Mammary epithelial cell (primary cell): ENCODE measurements at places on chromosomes 11 and 22. TPM values are rescaled to one million over a fixed set of nuclear protein-coding genes. Genes with fewer than 3 reads are reported as not detected.

Gene PIWIL4
- not detected in 2 replicates for total RNA-seq

Gene CHRDL2
- total RNA-seq: not detected in 2 replicates

Gene TMX2
- 95.8 and 118 TPM in 2 replicates for total RNA-seq

Gene VSTM5
- total RNA-seq: 0.17 TPM

Gene COPB1
- 217 TPM for total RNA-seq

Gene MCM5
- total RNA-seq: 24.5 and 72.5 TPM in 2 replicates

Gene C11orf97
- total RNA-seq: not detected

Gene LMNTD2
- 4.8 and 7.6 TPM in 2 replicates for total RNA-seq

Gene POTEH
- total RNA-seq: not detected in 2 replicates

Gene CHADL
- 1.8 and 4.0 TPM in 2 replicates for total RNA-seq

Gene AP1B1
- total RNA-seq: 83.1 and 87.5 TPM in 2 replicates

Gene PRG2
- total RNA-seq: not detected in 2 replicates

Gene LMO2
- total RNA-seq: 0.50 TPM

Gene PRDX5
- total RNA-seq: 333 TPM

Gene FAM111A
- 15.7 and 35.8 TPM in 2 replicates for total RNA-seq
